ENCODE measurements at places on chromosomes 1 and 21.

DNA sequence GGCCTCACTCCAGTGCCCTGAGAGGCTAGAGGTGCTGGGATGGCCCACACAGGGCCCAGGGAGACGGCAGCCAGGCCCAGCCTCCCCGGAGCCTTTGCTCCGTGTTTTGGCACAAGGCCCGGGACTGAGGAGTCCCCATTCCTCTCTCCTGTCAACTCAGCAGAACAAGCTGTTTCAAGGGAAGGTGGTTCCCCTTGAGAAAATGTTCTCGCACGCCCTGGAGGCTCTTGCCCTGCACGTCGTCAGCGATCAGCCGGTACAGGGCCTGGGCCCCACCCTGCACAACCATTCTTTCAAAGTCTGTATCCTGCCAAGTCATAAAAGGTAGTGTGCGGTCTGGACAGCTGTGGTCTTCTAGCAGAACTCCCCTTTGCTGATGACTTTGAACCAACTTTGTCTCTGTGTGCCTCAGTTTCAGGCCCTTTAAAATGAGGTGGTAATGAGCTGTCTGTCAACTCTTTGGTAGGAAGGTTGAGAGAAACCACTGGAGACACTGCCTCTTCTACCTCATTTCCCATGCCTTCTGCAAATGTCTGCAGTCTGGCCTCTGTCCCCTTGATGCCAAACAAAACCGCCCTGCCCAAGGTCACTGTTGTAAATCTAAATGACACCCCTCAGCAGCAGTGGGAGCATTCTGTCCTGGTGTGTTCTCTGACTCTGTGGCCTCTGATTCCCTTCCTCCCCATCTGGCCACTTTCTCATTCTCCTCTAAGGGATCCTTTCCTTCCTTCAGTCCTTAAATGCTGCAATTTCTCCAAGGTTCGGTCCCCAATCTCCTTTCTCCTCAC is 138.6 kb upstream of the JUN start:
- DNase-seq = no peak

- no peak for DNase-seq
Observed at GRCh38 chr1:61213245-61214011, 131.1 kb downstream of the NFIA start.

DNA sequence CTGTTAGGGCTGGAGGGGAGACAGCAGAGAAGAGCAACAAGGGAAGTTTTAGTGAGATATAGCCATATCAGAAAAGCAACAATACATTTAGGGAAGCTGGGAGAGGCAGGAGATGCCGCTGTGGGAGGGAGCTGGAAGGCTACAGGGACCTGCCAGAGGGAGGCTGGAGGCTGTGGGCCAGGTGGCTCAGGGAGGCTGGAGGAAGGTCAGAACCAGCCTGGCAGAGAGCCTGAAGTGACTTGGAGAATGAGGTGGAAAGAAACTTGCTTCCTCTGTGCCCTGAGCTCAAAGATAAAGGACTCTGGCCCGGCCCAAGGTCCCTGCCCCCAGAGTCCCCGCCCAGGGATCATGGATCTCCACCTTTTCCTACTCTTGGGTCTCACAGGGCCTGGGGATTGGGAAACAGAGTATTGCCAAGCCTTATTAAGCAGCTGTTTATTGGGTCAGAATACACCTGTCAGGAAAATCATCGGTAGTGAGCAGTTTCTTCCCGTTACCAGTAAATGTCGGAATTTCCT is 85.9 kb downstream of the KIF26B start:
- no peak for DNase-seq

DNA sequence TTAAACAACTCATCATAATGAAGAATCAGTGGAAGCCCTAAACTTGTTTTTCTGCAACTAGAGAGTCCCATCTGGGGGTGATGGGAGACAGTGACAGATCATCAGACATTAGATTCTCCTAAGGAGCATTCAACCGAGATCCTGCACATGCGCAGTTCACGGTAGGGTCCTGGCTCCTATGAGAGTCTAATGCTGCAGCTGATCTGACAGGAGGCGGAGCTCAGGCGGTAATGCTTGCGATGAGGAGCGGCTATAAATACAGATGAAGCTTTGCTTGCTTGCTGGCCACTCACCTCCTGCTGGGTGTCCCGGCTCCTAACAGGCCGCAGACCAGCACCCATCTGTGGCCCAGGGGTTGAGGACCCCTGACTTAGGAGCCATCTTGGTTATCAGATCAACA is 247.2 kb downstream of the FMN2 start:
- no peak for DNase-seq

DNA sequence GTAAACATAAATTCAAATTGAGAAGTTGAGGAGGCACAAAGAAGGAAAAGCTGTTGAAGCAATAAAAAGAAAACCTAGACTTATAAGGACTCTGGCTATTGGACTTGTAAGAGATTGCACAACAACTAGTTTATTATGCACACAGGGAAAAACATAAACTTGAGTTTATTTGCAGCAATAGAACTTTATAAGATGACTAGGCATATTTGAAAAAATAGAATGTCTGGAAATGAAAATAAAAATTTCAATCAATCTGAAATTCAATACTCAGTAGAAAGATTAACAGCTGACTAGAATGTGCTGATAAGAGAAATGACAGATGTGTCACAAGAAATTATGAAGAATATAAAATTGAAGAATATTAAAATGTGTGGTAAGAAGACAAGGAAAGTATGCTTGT is 505.4 kb upstream of the ZP4 start:
- no peak for DNase-seq

DNA sequence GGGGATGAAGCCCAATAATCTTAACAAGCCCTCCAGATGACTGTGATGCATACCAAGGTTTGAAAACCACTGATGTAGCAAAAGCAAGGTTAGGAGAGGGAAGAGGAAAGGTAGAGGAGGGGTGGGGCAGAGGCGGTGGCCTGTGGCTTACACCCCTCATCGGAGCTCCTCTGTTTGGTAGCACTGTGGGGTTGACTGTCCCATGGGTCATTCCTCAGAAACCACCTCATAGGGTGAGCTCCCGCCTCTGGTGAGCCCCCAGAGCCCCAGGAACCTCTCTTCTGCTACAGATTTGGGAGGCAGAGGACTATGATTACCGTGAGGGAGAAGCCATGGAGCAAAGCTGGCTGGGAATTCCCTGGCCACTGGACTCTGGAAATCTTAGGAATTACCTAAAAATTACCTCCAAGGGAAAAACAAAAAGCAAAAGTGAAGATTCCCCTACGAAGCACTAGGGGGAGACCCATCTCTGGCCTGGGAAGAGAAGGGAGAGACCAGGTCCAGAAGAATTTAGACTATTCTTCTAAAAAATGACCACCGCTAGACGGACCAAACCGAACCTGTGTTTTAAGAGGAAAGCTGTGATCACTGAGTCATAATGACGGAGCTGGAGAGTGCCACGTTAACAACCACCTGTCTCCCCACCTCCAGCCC is 1.5 kb upstream of the RASSF5 start:
- no peak for DNase-seq

GRCh38 chr1:222893255-222893654 is 78.4 kb downstream of the DISP1 start:
- no peak for DNase-seq

DNA sequence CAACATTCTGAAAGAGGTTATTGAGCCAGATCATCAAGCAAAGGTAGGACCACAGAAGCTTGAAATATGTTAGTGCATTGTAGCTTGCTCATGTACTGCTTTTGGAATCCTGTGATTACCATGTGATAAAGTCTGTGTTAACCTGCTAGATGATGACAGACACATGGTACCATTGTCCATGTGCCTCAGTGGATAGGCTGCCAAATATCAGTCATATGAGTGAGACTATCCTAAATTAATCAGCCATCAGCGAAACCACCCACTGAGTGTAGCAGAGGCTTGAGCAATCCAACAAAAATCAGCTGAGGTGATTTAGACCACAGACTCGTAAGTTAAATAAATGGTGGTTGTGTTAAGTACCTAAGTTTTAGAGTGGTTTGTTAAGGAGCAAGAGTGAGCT is 32.7 kb upstream of the CRB1 start:
- no peak for DNase-seq

DNA sequence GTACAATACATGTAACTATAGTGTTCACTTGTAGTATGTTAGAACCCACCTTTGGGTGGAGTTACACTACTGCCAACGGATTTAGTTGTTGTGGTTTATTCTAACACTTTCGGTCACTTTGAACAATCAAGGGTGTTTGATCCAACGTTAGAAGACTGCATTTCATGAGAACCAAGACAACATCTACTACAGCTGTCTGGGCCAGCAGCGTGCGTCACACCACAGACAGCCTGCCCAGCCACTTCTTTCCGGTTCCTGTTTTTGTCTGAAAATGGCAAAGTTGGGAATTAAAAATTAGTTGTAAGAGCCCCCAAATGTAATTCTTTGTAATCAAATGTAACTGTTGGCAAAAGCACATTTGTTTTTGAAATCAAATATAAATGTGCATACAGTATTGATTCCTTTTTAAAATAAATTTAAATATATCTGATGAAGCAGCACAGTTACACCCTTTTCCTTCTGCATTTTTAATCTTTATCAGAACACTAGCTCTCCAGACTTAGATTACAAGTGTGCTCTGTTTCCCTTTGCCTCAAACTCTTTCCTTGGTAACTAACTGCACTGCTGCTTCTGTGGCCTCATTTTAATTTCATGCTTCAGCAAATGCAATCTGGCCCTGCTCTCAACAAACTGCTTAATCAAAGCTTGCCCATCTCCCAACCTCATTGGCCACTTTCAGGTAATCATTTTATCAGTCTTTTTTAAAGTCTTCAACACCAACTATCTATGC is 86.6 kb upstream of the DPH5 start:
- no peak for DNase-seq

DNA sequence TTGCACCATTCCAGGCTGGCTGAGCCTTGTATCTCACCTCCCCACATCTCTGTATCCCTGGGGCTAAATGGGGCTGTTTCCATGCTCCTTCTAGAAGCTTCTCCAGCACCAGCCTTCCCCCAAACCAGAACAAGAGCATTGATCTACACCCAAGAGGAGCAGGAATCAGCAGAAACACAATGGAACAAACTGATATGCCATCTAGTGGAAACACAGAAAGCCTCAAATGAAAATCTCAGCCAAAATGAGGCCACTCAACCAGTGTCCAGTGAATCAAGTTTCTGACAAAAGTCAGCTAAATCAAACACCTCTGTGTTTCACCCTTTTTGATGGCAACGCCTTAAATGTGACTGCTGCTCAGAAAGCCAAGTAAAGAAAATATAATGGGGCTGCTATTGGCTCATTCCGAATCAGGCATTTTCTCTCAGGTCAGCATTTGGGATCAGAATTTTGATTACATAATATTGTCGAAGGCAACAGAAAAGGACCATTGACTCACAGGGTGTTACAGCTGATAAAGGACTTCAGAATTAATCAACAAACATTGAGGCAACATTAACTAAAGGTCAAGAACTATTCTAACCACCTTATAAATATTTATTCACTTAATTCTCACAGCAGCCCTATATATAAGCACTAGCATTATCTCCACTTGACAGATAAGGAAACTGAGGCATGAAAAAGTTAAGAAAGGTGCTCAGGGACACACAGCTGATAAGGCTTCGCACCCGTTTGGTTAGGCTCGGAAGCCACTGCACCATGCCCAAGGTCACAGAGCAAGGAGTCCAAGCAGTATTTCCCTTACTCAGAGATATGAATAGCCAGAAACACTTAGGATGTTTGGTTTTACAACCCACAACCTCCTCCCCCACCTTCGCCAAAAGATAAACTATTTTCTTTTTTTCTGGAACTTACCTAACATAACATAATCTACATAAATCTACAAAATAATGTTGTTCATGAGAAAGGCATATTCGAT is 85.8 kb upstream of the KCNJ15 start:
- no peak for DNase-seq

GRCh38 chr1:46204406-46204742 is 1.2 kb downstream of the LURAP1 start:
- DNase-seq = no peak

- DNase-seq = no peak
Observed at GRCh38 chr21:34894401-34894800, 154.7 kb downstream of the RUNX1 start.

GRCh38 chr1:26785611-26786436 is 1.9 kb upstream of the PIGV start:
- no peak for DNase-seq

DNA sequence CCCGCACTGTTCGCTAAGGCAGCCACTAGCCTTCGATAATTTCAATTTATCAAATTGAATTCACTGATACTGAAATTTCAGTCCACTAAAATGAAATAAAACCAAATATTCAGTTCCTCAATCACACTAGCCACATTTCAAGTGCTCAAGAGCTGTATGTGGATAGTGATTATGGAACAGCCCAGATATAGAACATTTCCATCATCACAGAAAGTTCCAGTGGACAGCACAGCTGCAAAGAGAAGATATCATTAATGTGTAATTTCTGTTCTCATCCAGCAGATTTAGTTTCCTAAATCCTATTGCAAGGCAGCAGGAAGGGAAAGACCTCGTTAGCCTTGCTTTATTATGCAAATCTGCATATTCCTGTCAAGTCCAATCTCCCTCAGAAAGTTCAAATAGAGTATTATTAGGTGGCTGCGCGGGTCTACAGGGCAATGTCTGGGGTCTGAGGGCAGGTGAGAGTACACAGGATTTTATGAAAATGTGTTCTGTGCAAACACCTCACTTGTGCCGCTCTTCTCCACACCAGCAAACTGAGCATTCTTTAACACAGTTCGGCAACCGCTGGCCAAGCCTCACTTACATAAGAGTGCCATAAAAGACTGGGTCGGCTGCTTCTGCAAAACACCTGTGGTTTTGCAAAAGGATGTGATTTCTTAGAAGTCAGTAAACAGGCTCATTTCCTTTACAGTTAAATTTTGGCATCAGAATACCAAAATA is 22.4 kb downstream of the CAPZB start:
- DNase-seq = no peak

GRCh38 chr1:223137455-223138085 is 5.5 kb downstream of the TLR5 start:
- DNase-seq = no peak

GRCh38 chr1:9249534-9250410 is 15.2 kb downstream of the H6PD start:
- DNase-seq = no peak

DNA sequence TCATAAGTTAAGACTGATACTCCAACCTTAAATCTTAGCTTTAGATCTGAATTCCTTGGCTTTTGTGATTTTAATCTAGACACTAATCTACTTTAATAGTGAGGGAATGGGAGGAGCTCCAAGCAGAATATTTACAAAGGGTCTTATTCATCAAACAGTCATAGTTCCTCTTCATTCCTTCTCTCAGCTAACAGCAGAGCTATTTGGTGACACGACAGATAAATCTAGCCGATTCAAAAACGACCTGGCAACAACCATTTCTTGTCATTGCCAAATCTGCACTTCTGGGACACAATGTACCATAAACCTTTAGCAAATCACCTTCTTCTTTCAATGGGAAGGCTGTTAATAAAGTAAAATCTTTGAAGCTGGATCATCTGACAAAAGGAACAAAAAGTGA is 52.8 kb upstream of the FOXD3 start:
- DNase-seq = no peak

GRCh38 chr1:66552287-66552686 is 18.3 kb downstream of the SGIP1 start:
- DNase-seq = no peak

- no peak for DNase-seq
Observed at GRCh38 chr1:179298952-179299351, 5.4 kb downstream of the SOAT1 start.

Measured in T1000 (cell line).